ENCODE measurements at places on chromosomes 5 and 9.

- DNase-seq, result no peak
These were observed 5.0 kb upstream of the NSD1 start for GRCh38 chr5:177128551-177128981.

DNA sequence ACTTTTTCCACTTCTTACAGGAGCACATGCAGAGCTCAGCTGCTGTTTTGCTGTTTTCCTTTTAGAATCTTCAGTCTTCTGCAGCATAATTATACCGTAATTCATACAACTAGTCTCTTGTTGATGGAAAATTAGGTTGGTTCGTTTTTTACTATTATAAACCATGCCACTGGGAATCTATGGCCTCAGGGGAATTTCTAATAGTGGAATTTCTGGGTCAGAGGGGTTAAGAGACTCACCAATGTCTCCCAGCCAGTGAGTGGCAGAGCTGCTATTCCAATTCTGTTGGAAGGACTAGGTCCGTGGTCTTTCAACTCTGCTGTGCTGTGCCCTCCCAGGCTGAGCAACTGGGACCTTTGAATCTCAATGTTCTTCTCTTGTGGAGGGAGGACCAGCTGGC, 282.5 kb downstream of the ZSWIM6 start:
- DNase-seq, result no peak

- no peak for DNase-seq
These were observed 25.4 kb upstream of the ZSWIM6 start for GRCh38 chr5:61306531-61307131.

DNA sequence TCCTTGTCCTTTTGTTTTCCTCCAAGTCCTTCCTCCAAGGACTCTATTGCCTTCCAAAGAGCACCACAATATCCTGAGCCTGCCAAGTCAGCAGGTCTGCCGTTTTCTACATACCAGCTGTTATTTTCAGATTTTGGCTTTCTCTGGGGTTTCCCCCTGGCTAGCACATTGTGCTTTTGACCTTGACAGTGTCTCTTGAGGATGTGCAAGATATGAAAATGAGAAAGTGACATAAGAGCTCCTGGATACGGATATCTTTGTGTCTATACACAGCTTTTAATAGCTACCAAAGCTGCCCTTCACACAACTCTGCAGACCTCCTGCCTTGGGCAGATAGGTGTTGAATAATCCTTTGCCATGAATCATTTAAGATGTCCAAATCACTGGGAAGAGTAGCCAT, 67.0 kb downstream of the HAPLN1 start:
- DNase-seq, result no peak

- no peak for DNase-seq
These were observed 846.3 kb downstream of the TLE1 start for GRCh38 chr9:80843028-80843427.

GRCh38 chr5:28355831-28356230, 1317.4 kb upstream of the CDH9 start:
- no peak for DNase-seq

- DNase-seq, result no peak
These were observed 109.2 kb upstream of the SMIM23 start for GRCh38 chr5:171676286-171676944.

DNA sequence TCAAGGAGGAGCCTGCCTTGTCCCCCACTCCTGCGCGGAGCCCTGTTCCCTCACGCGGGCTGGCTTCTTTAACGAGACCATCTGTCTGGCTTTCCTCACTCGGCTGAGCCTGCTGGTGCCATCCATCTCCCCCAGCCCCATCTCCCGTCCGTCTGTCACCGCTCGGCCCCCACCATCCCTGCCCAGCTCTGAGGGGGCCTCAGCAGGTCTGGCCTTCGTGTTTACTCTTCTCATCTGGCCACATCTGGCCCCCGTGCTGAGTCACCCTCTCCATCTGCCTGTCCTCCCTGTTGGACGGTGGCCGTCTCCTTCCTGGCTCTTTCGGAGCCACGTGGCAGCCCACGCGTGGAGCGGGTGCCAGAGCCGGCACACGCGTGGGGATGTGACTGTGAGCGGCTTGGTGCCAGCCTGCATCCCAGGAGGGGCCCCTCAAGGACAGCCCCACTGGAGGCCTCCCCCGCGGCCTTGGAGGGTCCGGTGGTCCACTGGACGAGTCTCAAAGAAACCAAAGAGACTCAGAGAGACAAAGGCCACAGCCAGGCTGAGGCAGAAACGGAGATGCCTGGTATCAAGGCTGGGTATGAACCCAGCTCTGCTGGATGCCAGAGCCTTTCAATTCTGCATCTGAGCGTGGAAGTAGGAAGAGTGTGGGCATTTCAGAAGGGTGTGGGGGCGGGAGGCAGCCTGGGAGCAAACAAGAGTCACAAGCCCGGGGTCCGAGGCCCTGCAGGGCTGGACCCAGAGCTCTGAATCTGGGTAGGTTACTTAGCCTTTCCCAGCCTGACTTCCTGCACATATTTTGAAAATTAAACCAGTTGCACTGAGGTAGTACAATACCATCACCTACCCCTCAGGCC, 76.7 kb upstream of the UNC5A start:
- no peak for DNase-seq

DNA sequence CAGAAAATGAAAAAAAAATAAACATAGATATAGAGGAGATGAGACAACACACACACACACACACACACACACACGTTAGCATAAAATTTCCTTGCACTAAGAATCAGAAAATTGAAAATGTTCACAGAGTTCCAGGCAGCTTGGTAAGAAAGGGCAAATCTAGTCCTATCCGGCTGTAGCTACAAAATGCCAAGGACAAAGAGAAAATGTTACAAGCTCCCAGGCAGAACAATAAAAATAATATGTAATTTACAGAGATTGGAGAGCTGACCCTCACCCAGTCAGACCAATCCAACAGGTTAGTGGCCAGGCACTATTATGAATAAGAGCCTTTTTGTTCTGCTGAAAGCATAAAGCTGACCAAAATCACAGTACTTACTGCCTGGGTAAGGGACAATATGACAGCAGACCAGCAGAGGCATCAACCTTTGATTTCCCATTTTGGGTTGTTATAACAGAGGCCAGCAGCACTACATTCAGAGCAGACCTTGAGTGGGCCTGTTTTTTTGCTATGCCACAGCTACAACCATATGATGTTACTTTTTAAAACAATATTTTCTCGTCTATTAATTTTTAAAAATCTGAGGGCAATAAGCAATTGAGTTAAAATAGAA, 892.6 kb downstream of the TAF11L14 start:
- no peak for DNase-seq

DNA sequence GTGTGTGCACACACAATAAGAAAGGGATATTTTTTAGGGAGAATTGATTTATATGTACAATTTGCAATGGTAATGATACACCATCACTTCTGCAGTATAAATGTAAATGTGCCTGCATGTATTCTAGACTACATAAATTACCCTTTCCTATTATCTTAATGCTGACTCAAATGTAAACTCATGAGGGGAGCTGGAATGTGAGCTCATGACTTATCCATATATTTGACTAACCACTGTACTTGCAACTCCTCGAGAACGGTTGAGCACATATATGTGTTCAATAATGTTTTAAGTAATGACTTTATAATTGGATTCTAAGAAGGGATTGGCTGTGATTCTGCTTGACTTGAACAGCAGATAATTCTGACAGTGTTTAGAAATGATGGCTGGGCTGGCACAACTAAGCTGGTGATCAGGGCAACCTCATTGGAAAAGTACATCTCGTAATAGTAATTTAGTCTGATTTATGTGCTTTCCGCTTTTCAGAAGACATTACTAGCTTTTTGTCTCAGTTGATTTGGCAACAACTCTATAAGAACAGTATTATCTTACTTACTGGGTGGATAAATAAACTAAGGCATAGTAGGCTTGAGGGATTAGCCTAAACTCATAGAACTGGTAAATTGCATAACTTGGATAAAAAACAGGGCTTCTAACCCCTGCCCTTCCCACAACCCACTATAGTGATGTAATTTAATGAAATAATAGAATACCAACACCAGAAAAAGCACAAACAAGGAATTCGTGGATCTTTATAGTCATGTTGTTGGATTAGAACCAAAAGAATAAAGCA, 130.2 kb upstream of the SPEF2 start:
- DNase-seq, result no peak

- DNase-seq, result no peak
These were observed 281.5 kb downstream of the EFNA5 start for GRCh38 chr5:107389130-107389774.

DNA sequence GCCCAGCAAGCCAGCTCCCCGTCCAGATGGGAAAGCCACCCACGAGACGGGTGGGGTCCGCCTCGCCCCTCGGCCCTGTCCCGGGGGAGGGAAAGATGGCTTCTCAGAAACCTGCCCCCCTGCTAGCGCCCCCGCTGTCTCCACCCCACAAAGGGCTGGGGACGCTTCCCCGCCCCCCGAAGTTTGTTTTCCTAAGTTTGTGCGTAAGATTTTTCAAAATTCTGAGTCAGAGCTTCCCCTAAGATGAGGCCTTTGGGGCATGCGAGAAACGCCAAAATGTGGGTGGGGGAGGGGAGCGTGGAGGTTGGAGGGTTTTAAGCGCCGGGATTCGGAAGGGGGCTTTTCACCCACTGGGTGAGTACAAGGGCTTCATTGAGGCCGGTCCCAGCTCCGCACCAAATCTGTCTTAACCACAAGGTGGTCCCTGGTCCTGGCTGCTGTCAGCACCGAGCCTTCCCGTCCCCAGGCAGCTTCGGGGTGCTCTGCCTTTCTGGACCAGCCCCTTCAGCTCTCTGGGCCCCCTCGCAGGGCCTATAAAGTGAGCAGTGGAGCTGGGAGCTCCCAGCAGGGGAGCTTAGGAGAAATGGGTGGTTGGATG, 32.3 kb downstream of the PRRX2 start:
- no peak for DNase-seq

GRCh38 chr5:129392681-129393080, 67.4 kb upstream of the ADAMTS19 start:
- DNase-seq, result no peak

GRCh38 chr5:74762599-74762998, 4.3 kb downstream of the GFM2 start:
- DNase-seq, result no peak

DNA sequence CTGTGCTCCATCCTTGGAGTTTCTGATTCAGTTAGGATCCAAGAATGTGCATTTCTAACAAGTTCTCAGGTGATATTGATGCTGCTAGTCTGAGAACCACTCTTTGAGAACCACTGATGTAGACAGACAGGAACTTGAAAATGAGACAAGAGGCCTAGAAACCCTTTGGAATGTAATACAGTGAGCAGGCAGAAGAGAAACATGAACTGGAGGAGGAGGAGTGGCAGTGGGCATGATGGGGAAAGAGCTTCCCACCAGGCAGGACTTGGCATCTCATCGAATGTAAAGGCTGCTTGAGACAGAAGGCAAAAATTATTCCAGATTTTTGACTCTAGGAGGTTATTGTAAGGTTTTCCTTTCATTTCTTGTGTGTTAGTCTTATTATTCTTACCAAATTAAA, 295.8 kb upstream of the SGCD start:
- DNase-seq, result no peak

DNA sequence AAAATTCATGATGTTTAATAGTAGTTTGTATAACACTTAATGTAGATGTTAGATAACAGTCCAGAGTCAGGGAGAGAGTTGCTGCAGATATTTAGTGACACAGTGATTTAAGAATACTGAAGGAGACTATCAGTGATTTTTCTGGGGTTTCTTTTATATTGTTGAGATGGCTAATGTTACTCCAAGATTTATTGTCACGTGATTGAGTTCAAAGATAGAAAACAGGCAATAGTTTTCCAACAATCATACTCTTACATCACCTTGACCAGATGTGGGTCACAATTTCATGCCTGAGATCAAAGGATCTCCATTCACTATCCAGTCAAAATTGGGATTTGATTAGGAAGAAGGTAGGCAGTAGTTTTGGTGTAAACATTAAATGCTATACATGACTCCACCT, 580.0 kb upstream of the ARRDC3 start:
- no peak for DNase-seq

DNA sequence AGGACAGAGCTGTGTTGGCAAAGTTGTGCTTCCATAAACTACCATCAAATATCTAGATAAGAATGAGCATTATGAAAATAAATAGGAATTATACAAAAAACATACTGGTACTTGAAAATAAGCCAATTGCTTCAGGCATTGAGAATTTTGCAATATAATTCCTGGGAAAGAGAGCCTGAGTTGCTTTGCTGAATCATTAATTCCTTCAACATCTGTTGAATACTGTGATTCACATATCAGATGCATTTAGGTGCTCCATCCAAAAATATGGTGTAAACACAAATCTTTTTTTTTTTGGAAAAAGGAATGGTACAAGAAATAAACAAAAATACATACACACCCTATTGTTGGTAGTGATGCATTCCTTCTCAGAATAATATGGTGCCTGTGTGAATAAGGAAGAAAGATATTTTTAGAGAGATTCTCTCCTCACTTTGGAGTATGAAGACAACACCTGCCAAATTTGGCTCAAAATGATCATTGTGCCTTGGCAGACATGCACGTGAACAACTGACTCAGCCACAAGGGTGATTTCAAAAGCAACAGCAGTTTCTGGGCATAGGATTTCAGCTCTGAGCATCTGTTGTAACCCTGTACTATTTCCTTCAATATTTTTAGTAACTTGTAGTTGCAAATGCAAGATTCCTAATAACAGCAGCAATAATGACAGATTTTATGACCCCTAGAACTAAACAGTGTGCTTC, 96.7 kb downstream of the CAVIN4 start:
- no peak for DNase-seq

DNA sequence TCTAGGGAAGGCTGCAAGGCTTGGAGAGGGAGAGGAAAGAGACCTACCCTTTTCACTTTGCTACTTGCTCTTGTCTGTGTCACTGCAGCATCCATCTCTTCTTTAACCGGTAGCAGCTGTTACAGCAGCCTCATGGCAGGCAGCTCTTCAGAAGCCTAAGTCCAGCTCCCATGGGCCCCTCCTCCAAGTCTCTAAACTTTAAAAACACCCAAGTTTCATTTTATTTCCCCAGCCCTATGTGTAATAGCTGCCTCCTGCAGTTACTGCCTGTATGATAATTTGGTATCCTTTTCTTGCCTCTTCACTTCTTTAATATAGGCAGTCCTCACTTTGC, 313.1 kb upstream of the PIK3R1 start:
- DNase-seq, result no peak

- no peak for DNase-seq
These were observed 87.4 kb upstream of the CD180 start for GRCh38 chr5:67283988-67284487.

DNA sequence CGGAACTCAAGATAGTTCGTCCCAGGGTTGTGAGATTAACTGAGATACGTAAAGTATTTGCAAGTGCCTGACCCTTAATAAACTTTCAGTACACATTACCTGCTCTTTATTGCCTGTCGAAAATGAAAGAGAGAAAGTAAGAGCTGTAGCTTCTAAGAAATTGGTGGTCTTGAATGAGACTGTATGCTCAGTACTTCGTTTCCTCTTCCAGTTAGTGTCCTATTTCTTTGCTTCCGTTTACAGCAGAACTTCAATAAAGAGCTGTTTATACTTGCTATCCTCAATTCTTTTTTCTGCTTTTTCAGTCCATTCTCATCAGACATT, 534 bp downstream of the SRFBP1 start:
- DNase-seq, result no peak

DNA sequence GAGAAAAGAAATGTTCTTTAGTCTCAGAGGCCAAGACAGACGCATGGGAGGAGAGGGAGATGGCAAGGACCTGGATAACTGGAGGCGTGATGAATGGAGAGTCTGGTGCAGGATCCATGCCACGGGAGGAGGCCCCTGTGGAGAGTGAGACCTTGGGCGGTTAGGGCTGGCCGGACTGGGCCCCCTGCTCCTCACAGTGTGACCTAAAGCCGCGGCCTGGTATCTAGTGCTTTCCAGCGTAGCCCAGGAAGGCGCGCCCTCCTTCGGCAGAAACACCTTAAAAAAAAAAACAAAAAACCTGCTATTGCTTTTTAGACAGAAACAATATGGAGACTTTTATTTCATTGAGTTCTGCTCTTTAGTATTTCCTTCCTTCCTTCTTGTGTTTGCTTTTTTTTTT, 33.1 kb downstream of the SCGB3A1 start:
- no peak for DNase-seq

All from stimulated activated CD8-positive, alpha-beta memory T cell treated with anti-CD3 and anti-CD28 coated beads, Interleukin-4, amount 100 ng/mL, for 4 hours (primary cell).